ENCODE measurements at places on chromosomes 4 and X.

- DNase-seq: peak; percentile 27
These were observed 83.3 kb downstream of the EFNB1 start for GRCh38 chrX:68912113-68912512.

GRCh38 chr4:170271723-170272122, 182.0 kb upstream of the AADAT start:
- DNase-seq: no peak

- DNase-seq: peak; percentile 46
These were observed 9.9 kb downstream of the ZNF157 start for GRCh38 chrX:47380268-47380667.

DNA sequence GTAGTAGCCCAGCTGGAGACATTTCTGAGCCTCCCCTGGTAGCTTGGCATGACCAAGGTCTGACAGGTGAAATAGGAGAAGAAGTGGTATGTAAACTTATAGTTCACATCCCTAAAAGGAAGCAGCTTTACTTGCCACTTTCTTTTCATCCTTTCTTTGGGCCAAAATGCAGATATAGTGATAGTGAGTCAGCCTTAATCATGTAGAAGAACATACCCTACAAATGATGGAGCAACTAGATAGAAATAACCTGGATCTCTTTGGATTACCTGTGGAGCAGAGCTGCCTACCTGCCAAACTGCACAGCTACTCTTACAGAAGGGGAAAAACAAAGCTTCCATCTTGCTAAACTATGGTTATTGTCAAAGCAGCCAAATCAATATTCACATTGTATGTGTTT, 106.7 kb upstream of the LCORL start:
- DNase-seq: no peak

DNA sequence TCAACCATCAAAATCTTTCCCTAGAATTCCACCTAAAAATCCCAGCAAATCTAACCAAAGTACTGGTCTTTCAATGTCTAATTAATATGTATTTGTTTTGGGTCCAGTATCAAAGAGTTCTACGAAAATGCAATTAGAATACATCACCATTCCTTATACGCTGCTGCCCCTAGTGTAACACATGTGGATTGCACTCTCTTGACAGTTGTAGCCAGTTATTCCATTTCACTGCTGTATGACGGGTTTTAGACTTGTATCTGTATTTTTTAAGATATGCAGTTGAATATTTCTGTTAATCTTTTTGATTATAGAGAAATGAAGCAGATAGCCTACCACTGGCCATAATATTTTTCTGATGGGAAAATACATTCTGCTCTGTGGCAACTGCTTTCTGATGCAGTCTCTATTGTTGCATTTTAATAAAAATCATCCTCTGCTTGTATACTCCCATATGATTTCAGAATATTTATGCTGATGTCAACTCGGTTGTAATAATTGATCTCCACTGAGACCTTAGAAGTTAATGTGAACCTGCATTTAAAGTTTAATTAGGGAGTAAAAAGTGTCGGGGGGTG, 17.1 kb upstream of the PAGE2B start:
- peak; percentile 12 for DNase-seq

DNA sequence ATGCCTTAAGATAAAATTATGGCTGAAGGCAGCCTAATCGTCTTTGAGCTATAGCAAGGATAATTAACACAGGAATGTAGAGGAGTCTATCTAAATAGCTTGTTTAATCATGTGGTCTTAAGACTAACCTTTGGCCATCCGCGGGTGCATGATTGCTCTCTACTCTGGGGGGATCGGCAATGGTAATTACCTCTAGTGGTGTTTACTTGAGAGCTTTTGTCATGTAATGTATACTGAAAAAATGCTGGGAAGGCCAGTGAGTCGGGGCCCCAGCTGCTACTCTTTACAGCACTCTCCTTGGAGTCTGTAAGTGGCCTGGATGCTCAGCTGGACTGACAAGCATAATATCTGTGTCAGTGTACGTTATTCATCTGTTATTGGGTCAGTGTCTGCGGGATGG, 65.5 kb upstream of the GNPDA2 start:
- DNase-seq: no peak

GRCh38 chrX:139049465-139049864, 337.9 kb upstream of the FGF13 start:
- no peak for DNase-seq

- peak; percentile 64 for DNase-seq
These were observed 134.1 kb upstream of the MAP3K15 start for GRCh38 chrX:19649226-19649995.

DNA sequence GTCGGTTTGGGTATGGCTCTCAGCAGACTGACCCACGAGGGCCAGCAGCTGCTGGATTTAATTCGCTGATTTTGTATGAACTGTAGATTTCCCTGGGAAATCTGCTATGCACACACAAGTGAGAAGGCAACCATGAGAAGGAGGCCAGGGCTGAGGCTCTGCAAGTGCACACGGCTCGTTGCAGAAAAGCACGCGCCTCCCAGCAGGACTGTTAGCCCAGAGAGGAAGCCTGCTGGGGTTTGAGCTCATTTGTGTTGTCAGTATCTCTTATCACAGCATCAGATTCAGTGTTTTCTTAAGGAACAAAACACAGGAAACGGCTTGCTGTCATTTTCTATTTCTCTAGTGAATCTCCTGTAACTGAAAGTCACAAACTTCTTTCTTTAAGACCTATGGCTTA, 296.2 kb upstream of the FAT1 start:
- DNase-seq: no peak

DNA sequence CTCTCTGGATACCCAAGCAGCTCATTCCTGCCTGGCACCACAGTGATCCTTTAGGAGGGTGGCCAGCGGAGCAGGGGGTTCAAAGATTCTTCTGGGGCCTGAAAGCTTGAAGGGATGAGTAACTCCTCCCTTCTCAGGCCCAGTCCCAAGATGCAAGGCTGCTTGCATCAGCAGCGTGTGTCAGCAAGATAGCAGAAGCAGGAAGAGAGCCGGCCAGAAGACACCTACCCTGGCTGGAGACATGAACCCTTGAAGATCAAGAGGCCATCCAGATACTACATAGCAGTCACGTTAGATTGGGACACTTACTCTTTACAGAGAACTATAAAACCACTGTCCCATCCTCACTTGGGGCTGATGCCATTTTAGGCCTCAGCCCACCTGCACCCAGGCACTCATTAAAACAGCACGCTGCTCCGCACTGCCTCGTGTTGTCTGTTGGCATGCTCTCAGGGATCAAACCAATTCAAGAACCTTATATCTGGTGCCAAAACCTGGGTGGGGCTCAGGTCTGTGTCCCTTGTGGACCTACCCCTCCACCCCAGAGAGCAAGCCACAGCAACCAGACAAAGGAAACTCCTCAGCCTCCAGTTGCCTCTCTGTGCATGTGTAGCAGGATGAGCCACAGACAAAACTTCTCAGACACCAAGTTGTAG, 6.5 kb downstream of the UGT2B17 start:
- DNase-seq: no peak

DNA sequence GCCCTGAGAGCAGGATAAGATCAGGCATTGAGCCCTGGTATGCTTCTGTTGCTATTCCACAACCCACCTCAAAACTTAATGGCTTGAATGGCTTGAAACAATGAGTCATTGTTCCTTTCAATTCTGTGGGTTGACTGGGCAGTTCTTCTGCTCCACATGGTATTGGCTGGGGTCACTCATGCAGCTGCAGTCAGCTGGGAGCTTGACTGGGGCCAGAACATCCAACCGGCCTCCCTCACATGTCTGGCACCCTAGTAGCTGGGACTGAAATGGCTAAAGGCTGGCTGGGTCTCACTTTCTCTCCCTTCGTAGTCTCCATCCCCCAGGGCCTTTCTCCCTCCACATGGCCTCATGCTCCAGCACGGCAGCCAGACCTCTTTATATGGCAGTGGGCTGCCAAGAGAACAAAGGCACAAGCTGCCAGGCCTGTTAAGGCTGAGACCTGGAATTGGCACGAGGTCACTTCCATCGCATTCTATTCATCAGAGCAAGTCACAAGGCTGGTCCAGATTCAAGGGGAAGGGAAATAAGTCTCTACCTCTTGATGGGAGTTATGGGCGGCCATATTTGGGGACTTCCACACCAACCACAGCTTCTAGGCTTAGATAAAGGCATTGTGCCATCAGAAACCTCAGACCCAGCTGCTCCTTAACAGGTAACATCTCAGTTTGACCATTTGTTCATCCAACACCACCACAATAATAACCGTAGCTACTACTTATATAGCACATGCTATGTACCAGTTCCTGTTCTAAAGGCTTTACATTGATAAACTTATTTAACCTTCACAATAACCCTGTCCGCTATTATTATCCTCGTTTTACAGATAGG, 159.7 kb upstream of the ATP6AP2 start:
- no peak for DNase-seq

- DNase-seq: no peak
These were observed 55.8 kb downstream of the C4orf50 start for GRCh38 chr4:5962416-5962815.

DNA sequence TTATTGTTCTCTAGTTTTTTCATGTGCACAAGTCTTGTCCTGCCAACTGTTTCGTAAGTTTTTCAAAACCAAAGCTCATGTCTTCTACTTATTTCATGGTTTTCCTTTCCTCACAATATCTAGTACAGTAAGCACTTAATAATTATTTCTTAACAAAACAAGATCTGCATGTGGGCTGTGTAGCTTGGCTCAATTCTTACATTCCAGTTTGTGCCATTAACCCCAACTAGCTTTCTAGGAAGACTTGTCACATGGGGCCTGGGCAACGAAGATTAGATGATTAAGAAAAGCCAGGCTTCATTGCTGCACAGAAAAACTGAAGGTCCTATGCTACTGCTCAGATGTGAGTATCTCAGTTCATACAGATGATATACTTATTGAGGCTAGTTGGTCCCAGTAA, 155.3 kb upstream of the TEX13A start:
- peak; percentile 8 for DNase-seq

DNA sequence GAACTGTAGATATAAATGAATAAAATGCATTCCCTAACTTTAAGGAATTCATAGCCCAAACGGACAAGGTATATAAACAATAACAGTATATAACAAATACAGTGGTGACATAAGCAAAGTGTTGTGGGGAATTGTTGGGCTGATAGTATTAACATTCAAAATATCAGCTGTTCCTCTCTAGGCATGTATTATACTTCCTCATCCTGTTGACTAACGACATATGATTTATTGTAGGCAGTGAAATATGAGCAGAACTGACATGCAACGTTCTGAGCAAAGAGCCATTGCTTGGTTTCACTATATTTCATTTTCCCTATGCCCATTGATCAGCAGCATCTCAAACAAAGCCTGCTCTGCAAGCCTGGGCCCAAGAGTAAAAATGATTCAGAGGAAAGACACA, 143.9 kb downstream of the PTCHD1 start:
- DNase-seq: no peak

- DNase-seq: no peak
These were observed 36.5 kb upstream of the CEP135 start for GRCh38 chr4:55912249-55912648.

- DNase-seq: peak; percentile 70
These were observed 178.0 kb downstream of the PPP3CA start for GRCh38 chr4:101169044-101170014.

- DNase-seq: no peak
These were observed 17.5 kb downstream of the CCDC160 start for GRCh38 chrX:134254511-134254910.

DNA sequence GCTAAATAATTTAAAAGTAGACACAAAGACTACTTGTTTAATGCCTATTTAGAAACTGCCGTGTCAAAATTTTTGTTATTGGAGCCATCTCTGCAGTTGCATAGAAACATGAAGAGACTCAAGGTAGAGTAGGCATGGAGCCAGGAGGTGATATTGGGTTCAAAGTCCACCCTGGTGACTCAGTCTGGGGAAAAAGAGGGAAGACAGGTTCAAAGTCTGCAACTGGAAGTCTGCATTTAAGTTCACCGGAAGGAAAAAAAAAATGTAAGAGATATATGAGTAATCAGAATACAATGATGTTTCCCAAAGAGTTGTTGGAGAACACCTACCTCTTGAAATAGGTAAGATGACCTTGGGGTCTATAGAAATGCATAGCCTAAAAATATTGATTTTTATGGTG, 67.4 kb upstream of the QRFPR start:
- no peak for DNase-seq

- no peak for DNase-seq
These were observed 47.0 kb downstream of the FGFRL1 start for GRCh38 chr4:1058198-1058996.

- no peak for DNase-seq
These were observed 526.3 kb upstream of the TECRL start for GRCh38 chr4:64935469-64936001.

- DNase-seq: peak; percentile 0
These were observed 154.6 kb upstream of the MAGEB2 start for GRCh38 chrX:30060718-30061117.

Measured in foreskin fibroblast (primary cell).